ENCODE measurements at places on chromosomes 11 and 22. TPM values are rescaled to one million over a fixed set of nuclear protein-coding genes. Genes with fewer than 3 reads are reported as not detected.

Gene MMP7
- not detected for total RNA-seq

Gene SLC6A5
- total RNA-seq = not detected

Gene JRKL
- total RNA-seq = 10.6 TPM

Gene CD81
- total RNA-seq = 115 TPM

Gene ZBTB16
- total RNA-seq = 5.4 TPM

Gene SF3A1
- total RNA-seq = 217 TPM

Gene CELSR1
- 0.15 TPM for total RNA-seq

Gene C11orf87
- total RNA-seq = not detected

All from activated naive CD4-positive, alpha-beta T cell treated with anti-CD3 and anti-CD28 coated beads, Interleukin-2, amount 10 ng/mL, durations not matched to agents 5 hours and 36 hours (primary cell).